ENCODE measurements at places on chromosomes 1 and 21.

DNA sequence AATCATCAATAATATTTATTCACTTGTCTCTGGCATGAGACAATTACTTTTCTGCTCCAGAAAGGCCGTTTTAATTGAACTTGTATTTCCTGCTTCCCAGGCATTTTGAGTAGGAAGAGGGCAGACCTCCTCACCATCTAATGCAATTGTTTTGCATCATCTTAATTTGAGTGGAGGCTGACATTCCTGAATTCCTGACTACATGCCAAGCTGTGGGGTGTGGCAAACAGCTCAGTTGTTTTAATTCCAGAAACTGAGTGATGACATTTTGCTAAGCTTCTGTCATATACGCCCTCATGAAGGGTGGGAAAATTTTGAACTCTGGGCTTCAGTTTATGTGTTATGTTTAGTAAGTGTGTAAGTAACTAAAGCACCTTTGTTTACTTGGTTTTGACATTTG lies 125.4 kb upstream of the USP25 start:
- DNase-seq = no peak

GRCh38 chr1:4060850-4061249 lies 160.8 kb upstream of the C1orf174 start:
- DNase-seq = no peak

DNA sequence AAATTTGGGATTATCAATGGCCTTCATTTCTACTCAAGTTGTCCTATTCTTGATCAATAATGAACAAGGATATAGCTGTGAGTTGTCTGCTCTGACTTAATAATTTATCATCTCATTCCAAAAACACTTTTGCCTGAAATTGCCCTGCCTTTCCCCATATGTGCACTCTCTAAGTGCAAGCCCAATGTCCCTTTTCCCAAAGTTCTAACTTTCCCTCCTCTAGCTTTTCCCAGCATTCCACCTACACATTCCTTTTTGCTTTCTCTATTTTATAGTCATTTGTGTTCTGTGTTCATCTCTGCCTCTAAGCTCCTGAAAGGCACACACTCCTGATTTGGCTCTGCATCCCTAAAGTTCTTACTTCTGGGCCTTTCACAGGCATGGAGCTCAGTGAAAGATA lies 34.7 kb downstream of the SUSD4 start:
- no peak for DNase-seq

DNA sequence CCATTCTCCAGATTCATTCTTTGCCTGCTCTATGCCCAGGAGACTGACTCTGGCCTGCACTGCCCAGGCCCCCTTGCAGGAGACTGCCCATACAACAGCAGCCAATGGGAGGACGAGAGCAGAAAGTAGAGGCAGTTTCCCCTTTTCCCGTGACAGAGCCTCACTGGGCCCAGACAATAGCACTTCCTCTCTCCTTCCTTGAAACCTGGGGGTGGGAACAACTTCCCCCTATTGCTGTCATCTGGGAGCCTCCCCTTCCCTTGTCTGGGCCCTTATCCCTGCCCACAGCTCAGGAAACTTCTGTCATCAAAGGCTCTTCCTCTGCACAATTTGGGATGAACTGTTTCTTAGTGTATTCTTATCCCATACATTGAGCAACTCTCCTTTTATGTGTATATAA lies 60.8 kb upstream of the KCNJ15 start:
- no peak for DNase-seq
